ENCODE measurements at places on chromosomes 16 and 17.

- DNase-seq = no peak
- no peak overlapping the region for H3K27ac ChIP-seq
- no peaks in the 10 kb centered on the region for H3K4me1 ChIP-seq
Measured at GRCh38 chr16:764184-764750, 3.7 kb downstream of the MSLN start.

- H3K4me1 ChIP-seq = peaks cover 16% of the 10 kb centered on the region
- peaks cover 5% of the 10 kb centered on the region for H3K36me3 ChIP-seq
- no peaks in the 10 kb centered on the region for H3K27me3 ChIP-seq
Measured at GRCh38 chr16:17408296-17408695, 62.5 kb downstream of the XYLT1 start.

GRCh38 chr17:65364438-65364837 is 197.0 kb downstream of the AXIN2 start:
- H3K4me3 ChIP-seq = no peak overlapping the region
- no peak for DNase-seq
- H3K27ac ChIP-seq = no peak overlapping the region
- H3K4me1 ChIP-seq = peaks cover 2% of the 10 kb centered on the region

DNA sequence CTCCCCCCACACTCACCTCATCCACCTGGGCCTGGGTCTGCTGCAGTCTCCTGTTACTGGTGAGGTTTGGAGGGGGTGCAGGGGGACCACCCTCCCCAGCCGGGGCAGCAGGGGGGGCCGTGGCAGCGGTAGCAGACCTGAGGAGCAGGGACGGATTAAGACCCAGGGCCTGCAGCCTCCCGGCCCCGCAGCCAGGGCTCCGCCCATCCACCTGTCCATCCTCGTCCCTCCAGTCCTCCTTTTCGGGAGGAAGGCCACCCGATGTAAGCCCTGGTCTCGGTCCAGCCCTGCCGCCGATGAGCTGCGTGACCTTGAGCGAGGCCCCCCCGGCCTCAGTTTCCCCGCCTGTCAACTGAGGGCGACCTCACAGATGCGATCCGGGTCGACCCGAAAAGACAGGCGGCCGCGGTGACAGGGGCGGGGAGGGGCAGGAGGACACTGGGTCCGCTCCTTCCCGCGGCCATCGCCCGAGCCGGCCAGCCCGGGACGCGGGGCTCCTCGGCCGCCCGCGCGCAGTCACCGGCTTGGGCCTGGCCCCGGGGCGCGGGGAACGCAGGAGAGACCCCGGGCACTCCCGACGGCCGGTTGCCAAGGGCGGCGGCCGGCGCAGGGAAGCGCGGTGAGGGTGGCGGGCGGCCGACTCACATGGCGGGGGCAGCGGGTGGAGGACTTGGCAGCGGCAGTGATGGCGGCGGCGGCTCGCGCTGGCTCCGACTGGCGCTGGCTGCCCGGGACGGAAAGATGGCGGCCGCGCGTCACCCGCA is at the start of gene VAMP2:
Gene VAMP2, minus strand, starts transcription at position 716 of the 764 bp plus-strand sequence. Its CDS starts 69 bp downstream, at position 647.
- peaks cover 3% of the 10 kb centered on the region for H3K36me3 ChIP-seq
- DNase-seq = peak; percentile 89
- H3K4me3 ChIP-seq = peak within 1 kb of the TSS; percentile 90
- peak within 1 kb of the TSS; percentile 99 for H3K27ac ChIP-seq
- no peaks in the 10 kb centered on the region for H3K27me3 ChIP-seq

DNA sequence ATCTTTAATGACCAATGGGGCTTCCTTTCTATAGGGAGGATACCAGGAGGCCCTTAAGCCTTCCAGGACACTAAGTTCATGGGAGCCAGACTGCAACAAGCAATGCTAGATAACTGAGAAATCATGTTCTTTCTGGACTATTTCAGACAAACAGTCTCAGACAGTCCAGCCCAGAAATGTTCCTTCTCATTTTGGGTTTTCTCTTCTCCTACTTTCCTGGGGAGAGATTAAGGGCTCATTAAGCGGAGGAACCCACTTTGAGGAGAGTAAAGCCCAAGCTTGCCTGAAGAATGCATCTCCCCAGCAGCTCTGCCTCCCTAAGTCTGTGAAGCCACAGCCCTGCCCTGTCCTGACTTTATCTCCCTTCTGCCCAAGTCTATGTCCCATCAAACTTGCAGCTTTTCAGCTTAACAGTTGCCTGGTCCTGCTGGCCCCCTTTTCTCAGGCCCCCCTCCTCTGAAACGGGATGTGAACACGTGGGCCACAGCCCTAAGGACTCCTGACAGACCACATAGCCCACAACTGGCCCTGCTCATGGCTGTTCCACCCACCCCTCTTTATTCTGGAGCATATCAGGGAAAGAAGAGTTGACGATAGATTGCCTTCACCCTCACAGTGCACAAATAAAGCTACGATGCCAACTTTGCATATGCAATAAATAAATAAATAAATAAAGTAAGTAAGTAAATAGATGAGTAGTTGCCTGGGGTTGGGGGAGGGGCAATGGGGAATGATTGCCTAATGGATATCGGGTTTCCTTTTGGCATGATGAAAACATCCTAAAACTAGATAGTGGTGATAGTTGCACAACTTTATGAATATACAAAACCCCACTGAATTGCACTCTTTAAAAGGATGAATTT is 111.0 kb downstream of the N4BP1 start:
- H3K4me3 ChIP-seq = no peak overlapping the region
- H3K36me3 ChIP-seq = no peaks in the 10 kb centered on the region
- no peaks in the 10 kb centered on the region for H3K27me3 ChIP-seq
- no peak for DNase-seq
- no peak overlapping the region for H3K27ac ChIP-seq

GRCh38 chr17:36193216-36193775 is 3.3 kb downstream of the CCL3L1 start:
- H3K27ac ChIP-seq = no peak overlapping the region
- H3K36me3 ChIP-seq = no peaks in the 10 kb centered on the region
- peaks cover 15% of the 10 kb centered on the region for H3K4me1 ChIP-seq
- no peak overlapping the region for H3K4me3 ChIP-seq
- no peak for DNase-seq

DNA sequence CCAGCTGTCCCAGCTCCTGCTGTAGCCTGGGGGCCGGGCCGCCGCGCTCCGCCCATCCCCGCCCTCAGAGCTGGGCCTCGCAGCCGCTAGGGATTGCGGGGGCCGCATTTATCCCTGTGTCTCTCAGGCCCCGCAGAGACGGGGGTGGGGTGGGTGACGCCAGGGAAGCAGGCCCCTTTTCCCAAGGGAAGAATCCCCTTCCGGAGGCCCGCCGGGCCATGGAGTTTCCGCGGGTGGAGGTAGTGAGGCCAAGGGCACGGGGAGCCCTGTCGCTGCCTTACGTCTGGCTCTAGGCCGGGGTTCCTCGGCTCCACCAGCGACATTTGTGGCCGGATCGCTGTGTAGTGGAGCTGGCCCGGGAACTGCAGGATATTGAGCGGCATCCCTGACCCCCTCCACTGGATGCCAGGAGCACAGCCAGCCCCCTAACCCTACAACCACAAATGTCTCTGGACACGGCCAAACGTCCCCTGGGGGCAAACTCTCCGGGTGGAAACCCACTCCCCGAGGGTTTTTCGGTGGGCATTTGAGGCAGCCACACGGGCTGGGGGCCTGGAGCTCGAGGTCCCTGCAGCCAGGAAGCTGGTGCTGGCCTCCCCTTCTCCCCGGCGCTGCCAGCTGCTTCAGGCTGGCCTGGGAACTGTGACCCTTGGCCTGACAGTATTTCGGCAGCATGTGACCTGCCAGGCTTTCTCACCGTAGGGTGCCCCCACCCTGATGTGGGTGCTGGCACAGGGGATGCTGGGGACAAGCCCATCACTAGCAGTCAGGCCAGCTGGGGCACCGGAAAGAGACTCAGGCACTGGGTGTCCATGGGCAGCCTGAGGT is 12.0 kb upstream of the CD300A start:
- peak; percentile 56 for DNase-seq
- peak overlapping the region; percentile 11 for H3K27ac ChIP-seq
- peak overlapping the region; percentile 24 for H3K4me3 ChIP-seq
- no peaks in the 10 kb centered on the region for H3K36me3 ChIP-seq
- peaks cover 18% of the 10 kb centered on the region for H3K4me1 ChIP-seq
- no peaks in the 10 kb centered on the region for H3K27me3 ChIP-seq

DNA sequence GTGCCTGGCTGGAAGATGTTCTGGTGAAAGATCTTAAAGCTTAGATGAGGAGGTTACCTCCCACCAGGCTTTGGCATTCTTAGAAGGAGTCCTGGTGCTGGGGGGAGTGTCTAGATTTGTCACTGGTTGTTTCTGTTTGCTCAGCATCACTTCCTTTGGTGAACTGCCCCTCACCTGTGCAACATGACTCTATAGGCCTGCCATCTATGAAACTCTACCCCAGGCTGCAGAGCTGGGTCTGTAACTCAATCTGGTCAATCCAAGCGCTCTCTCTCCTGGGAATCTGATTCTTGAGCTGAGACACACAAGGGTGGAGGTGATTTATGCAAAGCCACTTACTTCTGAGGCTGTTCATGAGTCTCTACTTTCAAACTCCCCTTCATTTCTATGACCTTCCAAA is 399.4 kb downstream of the NPIPA7 start:
- no peak overlapping the region for H3K4me3 ChIP-seq
- no peak for DNase-seq
- no peak overlapping the region for H3K27ac ChIP-seq
- H3K36me3 ChIP-seq = no peaks in the 10 kb centered on the region
- H3K27me3 ChIP-seq = peaks cover 11% of the 10 kb centered on the region
- H3K4me1 ChIP-seq = no peaks in the 10 kb centered on the region

DNA sequence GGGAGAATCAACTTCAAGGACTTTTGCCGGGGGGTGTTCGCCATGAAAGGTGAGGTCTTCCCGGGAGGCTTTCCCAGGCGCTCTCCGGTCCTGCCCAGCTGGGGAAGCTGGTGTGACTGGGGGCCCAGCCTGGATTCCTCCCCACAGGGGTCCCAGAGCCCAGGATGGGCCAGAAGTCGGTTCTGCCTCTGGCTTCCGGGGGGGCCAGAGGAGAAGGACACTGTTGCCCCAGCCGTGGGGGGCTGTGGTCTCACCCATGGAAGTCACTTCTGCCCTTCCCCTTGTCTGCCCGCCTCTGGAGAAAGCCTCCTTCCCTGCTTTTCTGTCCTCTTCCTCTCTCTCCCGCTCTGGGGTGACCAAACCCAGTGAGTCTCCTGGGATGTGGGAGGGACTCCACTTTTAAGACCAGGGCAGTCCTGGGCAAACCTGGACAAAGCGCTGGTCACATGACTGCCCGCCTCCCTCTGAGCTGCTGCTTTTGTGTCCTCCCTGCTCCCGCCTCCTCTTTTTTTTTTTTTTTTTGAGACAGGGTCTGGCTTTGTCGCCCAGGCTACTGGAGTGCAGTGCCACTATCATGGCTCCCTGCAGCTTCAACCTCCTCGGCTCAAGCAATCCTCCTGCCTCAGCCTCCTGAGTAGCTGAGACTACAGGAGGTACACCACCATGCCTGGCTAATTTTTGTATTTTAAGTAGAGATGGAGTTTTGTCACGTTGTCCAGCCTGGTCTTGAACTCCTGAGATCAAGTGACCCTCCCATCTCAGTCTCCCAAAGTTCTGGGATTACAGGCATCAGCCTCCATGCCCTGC is 40.6 kb downstream of the RAB11FIP4 start:
- peaks cover 20% of the 10 kb centered on the region for H3K4me1 ChIP-seq
- H3K27me3 ChIP-seq = peaks cover 13% of the 10 kb centered on the region
- no peak overlapping the region for H3K4me3 ChIP-seq
- H3K36me3 ChIP-seq = peaks cover 4% of the 10 kb centered on the region

GRCh38 chr16:7086822-7087616 is 245.6 kb upstream of the RBFOX1 start:
- no peak overlapping the region for H3K4me3 ChIP-seq
- H3K27me3 ChIP-seq = no peaks in the 10 kb centered on the region
- no peaks in the 10 kb centered on the region for H3K36me3 ChIP-seq
- no peak overlapping the region for H3K27ac ChIP-seq
- no peaks in the 10 kb centered on the region for H3K4me1 ChIP-seq

DNA sequence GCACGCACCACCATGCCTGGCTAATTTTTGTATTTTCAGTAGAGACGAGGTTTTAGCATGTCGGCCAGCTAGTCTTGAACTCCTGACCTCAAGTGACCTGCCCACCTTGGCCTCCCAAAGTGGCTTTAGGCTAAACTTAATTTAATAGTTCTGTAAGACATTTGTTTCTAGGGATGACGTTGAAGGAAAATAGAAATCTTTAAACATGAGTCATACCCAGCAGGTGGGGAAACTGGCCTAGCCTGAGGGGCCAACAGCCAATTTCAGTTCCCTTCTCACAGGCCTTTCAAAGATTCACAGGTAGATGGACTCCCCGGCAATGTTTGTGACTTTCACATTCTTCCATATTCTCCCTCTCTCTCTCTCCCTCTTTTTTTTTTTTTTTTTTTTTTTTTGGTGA is 18.1 kb upstream of the ITPRIPL2 start:
- H3K27me3 ChIP-seq = peaks cover 19% of the 10 kb centered on the region
- H3K4me3 ChIP-seq = no peak overlapping the region
- H3K4me1 ChIP-seq = no peaks in the 10 kb centered on the region

GRCh38 chr17:5035315-5035714 is at the start of gene SLC52A1:
Gene SLC52A1, minus strand, starts transcription at chr17:5035426. Its CDS starts 820 bp downstream, at chr17:5034606.
- H3K36me3 ChIP-seq = no peaks in the 10 kb centered on the region
- peak within 1 kb of the TSS; percentile 38 for H3K27ac ChIP-seq
- no peaks in the 10 kb centered on the region for H3K27me3 ChIP-seq
- H3K4me1 ChIP-seq = peaks cover 22% of the 10 kb centered on the region

DNA sequence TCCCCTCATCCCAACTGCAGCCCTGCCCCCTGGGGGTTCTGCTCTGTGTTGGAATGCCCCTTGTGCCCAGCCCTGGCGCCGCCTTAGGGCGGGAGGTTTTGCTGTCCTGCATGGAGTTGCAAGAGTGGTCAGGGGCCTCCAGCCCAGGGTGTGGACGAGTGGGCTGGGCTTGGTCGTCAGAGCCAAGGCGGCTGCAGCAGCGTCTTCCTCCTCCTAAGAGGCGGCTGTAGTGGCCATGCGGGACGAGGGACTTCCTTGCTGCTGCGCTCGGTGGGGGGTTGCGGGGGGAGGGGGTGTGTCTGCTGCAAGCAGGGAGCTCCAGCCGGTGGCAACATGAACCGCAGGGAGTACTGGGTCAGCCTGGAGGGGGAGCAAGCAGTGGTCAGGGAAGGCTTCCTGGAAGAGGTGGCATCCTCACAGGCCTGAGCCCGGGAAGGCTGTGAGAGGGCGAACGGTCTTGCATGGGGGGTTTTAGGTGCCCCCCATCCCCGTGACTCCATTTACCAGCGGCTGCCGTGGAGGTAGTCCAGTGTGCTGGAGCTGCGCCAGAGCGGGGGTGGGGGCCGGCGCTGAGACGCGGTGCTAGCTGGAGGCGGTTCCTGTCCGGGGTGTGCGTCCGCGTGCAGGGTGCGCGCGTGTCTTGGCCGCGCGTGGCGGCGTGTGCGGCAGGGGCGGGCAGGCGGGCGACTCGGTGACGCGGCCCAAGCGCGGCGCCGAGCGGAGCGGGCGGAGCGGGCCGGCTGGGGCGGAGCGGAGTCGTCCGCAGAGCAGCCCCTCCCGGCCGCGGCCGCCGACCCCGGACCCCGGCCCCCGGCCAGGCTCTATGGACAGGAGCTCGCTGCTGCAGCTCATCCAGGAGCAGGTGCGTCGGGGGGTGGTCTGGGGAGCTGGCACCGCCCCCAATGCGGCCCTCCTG is at the start of gene RHBDL1:
Gene RHBDL1, plus strand, starts transcription at position 704 of the 916 bp plus-strand sequence. Its CDS starts 120 bp downstream, at position 824.
- H3K36me3 ChIP-seq = peaks cover 16% of the 10 kb centered on the region
- peak within 1 kb of the TSS; percentile 50 for H3K4me3 ChIP-seq
- no peak for DNase-seq
- H3K27me3 ChIP-seq = no peaks in the 10 kb centered on the region
- H3K4me1 ChIP-seq = peaks cover 22% of the 10 kb centered on the region
- H3K27ac ChIP-seq = no peak within 1 kb of the TSS

- no peak for DNase-seq
- no peaks in the 10 kb centered on the region for H3K27me3 ChIP-seq
- H3K4me1 ChIP-seq = peaks cover 37% of the 10 kb centered on the region
- peak overlapping the region; percentile 51 for H3K4me3 ChIP-seq
- peaks cover 10% of the 10 kb centered on the region for H3K36me3 ChIP-seq
Measured at GRCh38 chr16:11112723-11113348, 143.2 kb downstream of the SOCS1 start.

GRCh38 chr17:39870776-39871175 is 2.8 kb downstream of the ZPBP2 start:
- H3K4me1 ChIP-seq = peaks cover 34% of the 10 kb centered on the region
- H3K27ac ChIP-seq = no peak overlapping the region
- DNase-seq = no peak
- no peaks in the 10 kb centered on the region for H3K27me3 ChIP-seq
- H3K4me3 ChIP-seq = no peak overlapping the region
